Hematopoietic multipotent progenitor cell treated with erythropoietin and hydrocortisone succinate and interleukin-3 and kit ligand, for 15 days (in vitro differentiated cells): ENCODE measurements at places on chromosomes 3 and 15.

DNA sequence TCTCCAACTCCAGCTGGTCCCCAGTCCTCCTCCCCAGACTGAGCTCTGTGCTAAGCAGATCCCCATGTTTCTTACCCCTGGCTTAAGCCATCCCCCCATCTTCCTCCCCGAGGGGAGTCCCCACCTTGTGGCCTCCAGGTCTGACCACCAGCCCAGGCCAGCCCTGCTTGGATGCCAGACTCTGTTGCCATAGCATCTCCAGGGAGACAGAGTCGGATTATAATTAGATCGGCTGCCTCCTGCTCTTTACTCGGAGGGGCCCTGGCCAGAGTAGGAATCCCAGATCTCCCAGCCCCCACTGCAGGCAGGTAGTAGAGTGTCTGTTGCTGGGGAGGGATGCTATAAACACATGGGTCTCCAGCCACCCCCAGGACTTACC, 2.4 kb downstream of the KLHDC8B start:
- no peak for DNase-seq

DNA sequence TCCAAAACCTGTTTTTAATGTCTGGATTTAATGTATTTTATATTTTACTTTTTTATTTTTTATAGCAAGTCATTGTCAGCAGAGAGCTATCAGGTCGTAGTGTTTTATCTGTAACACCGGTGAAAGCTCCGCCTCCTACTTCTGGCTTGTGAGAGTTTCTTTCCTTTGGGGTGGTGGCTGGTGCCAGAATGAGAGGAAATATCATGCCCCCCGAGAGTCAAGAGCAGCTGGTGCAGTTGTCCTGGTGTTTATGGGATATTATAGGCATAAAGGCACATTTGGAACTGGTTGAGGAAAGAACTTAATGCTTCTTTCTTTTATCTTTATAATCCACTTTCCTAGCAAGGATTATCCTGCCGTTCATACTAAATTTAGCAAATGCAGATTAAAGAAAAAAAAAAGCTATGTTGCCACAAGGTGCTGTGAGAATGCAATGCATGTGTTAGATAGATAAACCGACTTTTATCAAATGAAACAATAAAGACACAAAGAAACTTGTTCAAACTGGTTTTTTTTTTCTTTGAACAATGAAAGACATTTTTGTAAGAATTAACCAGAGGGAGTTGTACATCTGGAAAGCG, 260.1 kb upstream of the PLSCR5 start:
- no peak for DNase-seq

- DNase-seq, result peak; percentile 88
These were observed 48.1 kb downstream of the ADAMTS7 start for GRCh38 chr15:78762985-78763795.

- no peak for DNase-seq
These were observed 392.2 kb upstream of the ROBO1 start for GRCh38 chr3:80159990-80160506.
